ENCODE measurements at places on chromosomes 2 and 18. TPM values are rescaled to one million over a fixed set of nuclear protein-coding genes. Genes with fewer than 3 reads are reported as not detected.
A peak's percentile ranks its signal among the peaks of the same experiment; 100 is the strongest.

DNA sequence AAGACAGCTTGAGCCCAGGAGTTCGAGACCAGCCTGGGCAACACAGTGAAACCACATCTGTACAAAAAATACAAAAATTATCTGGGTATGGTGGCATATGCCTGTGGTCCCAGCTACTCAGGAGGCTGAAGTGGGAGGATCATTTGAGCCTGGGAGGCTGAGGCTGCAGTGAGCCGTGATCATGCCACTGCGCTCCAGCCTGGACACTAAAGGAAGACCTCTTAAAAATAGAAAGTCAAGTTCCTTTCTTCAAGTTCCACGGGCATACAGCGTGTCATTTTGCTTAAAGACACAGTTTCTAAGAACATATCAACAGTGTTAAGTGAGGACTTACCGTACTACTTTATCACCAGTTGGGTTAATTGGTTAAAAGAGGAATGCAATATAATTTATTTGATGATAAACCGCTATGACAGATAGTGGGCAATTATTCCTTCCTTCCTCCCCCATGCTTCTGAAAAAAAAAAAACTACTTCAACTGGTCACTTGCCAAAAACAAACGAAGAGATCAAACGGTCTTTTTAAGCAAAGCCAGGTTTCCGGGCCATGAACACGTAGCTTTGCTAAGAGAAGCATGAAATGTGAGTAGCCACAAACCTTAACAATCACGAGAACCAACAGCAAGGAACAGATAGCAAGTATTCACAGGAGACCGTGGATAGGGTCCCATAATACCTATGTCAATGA, 21.4 kb downstream of the AP1S3 start:
- no peak for DNase-seq

DNA sequence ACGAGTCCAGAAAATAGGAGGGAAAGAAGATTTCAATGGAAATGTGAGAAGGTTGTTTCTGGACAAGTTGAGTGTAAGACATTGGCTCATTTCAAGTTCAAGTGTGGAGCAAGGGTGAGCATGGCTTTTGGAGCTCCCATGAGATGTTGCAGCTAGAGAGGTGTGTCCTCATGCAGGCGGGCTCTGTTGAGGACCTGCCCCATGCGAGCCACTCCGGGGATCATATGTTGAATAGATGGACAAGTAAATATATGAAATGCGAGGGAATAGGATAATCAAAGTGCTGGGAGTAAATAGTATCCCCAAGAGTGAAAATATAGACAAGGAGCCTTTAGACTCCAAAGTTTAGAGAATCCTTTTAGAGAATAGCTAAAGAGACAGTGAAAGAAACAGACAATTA, 200.4 kb upstream of the NRP2 start:
- DNase-seq, result no peak

GRCh38 chr18:4107049-4107467, 348.0 kb downstream of the DLGAP1 start:
- DNase-seq, result no peak

DNA sequence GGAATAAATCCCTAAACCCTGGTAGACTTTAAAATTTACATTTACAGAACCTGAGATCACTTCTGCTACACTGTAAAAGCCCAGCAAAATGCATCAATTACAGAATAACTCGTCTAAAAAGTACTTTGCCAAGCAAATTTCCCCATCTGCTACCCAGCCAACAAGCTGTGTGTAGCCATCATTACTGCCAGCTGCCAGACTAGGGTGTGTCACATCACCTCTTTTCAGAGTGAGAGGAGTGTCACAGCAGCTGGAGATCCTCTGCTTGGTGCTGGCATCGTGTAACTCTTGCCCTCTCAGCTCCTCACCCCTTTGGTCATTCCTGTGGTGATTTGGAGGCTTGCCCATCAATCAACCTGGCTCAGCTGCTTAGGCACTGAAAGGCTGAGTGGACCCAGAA, 340.4 kb upstream of the MMADHC start:
- no peak for DNase-seq

DNA sequence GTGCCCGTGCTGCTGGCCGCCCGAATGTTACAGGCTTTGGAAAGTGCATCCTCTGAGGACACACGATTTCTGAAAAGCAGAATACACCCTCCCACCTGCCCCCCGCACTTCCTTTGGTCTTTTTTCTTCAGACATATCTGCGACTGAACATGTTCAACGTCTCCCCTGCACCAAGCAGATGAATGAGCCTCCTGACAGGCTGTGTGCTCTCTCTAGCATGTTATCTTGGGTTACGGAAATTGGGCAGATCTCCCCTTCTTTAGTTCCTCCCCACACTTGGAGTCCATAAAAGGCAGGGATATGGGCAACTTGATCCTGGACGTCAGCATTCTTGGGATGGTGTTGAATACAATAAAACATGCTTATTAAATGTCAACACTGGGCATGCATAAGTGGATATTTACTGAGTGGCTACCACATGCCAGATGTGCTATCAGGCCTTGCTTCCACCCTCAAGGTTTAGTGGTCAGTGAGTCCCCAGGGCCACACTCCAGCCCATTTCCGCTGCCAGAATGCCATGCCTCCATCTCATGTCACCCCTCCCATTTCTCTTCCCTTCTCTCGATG, 130.4 kb downstream of the TRIM43 start:
- DNase-seq, result no peak

DNA sequence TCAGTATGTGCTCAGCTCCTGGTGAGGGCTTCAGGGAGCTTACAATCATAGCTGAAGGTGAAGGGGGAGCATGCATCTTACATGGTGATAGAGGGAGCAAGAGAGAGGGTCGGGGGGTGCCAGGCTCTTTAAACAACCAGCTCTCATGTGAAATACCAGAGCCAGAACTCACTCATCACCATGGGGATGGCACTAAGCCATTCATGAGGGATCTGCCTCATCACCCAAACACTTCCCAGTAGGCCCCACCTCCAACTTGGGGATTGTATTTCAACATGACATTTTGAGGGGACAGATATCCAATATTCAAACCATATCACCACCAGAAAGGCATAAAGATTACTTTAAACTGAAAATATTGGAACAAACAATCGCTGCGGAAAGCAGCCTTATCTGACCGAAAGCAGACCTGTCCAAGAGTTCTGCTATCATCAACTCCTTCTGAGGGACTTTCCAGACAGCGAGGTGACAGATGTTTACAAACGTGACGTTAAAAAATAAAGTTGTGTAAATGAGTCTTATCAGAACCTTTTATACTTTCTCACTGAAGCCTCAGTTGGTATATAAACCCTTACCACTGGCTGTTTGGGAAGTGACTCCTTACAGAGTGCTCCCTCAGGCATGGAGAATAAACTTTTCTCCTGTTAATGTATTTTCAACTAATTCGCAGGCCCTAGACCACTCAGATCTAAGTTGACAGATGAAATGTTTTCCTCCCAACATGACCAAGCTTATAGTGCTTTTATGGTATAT, 35.5 kb upstream of the PTH2R start:
- no peak for DNase-seq

- DNase-seq, result no peak
Measured at GRCh38 chr2:11097854-11098387, 57.3 kb upstream of the SLC66A3 start.

- peak; percentile 20 for DNase-seq
Measured at GRCh38 chr2:238155761-238156694, 2.7 kb upstream of the ERFE start.

- no peak for DNase-seq
Measured at GRCh38 chr18:31424383-31424988, 23.1 kb upstream of the DSG3 start.

DNA sequence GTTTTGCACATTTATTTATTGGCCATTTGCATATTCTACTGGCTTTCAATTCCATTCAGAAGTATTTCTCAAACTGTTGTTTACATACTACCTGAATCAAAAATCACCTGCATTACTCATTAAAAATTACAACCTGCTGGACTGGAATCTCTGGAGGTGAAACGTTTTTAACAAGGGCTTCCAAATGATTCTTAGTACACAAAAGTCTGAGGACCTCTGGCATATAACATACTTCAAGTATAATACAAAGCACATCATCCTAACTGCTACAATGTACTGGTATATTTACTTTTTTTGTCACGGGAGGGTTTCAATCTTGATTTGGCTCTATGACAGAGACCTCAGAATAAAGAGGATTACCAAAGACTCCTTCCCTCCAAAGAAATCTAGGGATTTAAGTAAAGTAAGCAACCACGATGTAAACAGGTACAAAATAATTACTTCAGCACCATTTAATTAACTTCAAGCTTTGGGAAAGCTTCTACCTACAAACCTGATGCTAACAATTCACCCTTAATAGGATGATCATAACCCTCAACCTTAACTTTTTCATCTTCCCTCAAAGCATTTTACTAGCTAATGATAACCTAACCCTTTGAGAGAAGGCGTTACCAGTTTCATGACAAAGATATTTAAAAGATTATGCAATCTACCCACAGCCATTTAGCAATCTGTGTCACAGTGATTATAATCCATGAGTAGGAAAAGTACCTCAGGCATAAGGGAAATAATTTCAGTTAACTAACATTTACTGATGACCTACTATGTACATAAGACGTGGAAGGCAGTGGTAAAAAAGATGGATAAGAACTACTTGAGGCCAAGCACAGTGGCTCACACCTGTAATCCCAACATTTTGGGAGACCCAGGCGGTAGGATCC, 24.7 kb downstream of the ATAD2B start:
- DNase-seq, result no peak

GRCh38 chr2:128577141-128577930, 258.7 kb upstream of the HS6ST1 start:
- DNase-seq, result no peak

GRCh38 chr2:41907771-41908207, 140.0 kb upstream of the PKDCC start:
- DNase-seq, result no peak

CCDC121 gene
- 6.1 TPM for total RNA-seq

CFC1 gene
- total RNA-seq, result not detected

MSTN gene
- total RNA-seq, result not detected

SCYGR4 gene
- total RNA-seq, result not detected

CNTNAP5 gene
- not detected for total RNA-seq
